ENCODE measurements at places on chromosomes 13 and 19.

DNA sequence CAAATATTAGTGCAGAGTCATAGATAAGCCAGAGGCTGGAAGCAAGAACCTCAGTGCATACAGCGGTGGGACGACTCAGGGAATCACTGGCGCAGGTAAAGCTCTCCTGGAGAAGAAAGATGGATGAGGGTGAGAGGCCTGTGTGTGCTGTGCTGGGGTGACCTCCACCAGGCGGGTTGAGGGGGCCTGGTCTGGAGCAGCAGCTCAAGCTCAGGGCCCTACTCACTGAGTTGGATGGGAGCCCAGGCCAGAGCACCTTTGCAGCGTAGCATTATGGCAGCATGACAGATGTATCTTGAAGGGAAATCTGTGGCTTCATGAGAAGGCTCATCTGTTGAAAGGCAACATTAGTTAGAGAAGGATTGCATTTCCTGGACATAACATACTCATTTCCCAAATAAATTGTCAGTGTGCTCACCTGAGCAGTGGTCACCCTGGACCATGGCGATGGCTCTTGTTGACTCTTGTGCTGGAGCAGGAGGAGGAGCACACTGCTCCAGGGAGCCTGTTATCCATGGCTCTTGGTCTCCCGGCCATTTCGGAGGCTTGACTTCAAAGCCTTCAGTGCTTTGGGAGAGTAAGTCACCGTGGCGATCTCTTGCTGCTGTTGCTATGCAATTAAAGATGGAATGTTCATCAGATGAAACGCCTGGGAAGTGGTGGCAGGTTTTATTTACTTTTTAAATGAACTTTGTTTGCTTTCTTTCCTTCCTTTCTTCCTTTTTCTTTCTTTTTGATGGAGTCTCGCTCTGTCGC, 25.0 kb downstream of the HNRNPM start:
- no peak for DNase-seq

DNA sequence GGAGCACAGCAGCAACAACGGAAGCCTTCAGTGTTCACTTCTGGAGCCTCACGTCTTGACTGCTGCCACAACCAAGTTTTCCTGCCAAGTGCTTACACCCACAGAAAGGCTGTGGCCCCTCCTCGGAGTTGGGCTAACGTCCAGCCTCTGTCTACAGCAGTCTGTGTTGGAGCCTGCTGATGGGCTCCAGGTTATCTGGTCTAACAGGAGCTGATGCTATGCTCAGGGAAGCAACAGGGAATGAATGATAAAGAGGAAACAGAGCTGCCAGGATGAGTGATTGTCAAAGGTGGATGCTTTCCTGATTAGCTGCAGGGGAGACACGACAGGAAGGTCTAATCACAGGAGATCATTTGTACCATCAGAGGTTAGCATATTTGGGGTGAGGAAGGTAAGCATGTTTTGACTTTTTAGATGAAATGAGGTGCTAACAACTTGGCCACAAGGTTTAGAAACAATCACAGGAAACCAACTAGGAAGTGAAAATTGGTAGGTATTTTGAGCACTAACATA, 53.8 kb upstream of the RCBTB2 start:
- DNase-seq, result no peak

- no peak for DNase-seq
Observed at GRCh38 chr13:61685682-61686012, 270.0 kb upstream of the PCDH20 start.

GRCh38 chr13:111347438-111347837, 27.0 kb downstream of the TEX29 start:
- DNase-seq, result no peak

DNA sequence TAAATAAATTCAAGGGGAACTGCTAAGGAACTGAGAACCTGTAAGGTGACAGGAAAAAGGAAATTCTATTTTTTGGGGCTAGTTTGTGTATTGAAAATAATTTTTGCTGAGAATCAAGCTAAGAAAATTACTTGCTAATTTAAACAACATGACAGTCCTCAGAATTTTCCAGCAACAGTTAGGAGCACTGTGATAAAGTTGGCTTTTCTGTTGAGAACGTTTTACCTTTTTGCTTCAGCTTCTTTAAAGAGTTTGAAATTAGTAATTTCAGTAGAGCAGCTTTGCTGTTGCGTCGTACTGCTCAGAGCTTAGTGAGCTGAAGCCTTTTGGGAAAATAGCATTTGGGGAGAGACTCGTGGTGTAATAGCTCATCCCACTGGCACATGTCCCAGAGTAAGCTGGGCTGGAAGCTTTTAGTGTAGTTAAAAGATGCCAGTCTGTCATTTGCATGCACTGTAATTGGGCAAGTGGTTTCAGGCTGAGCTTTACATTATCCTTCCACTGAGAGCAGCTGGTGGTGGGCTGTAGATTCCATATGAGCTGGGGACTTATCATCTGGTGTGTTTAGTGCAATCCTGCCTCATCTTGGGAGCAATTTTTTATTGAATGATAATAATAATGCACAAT, 69.8 kb downstream of the LRCH1 start:
- no peak for DNase-seq

DNA sequence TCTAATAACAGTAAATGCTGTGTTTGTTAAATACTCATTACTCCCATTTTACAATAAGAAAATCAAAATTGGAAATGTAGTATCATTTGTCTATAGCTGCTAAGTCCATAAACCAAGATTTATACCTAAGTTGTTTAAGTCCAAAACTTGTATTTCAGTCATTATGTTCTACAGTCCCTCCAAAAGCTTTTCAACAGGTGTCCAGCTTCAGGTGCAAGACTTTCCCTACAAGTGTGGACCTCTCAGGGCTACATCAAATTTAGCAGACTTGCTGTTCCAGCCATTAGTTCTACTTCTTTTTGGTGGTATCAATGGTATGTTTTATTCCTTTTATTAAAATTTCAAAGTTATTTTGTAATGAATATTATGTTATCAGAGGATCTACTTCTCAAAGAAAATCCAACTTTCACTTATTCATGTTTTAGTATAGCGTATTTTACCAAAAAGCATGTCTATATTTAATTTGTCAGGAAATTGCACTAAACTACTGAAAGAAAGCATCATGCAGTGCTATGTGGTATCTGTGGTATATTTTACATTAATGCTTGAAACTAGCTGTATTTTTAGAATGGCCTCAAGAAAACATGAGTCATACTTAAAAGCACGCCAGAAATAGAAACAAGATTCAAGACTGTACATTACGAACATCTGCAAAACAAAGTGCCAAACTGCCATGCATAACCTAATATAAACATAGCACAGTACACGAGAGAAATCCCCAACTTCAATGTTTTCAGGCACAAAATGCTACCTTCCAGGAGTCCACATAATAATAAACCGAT, 44.5 kb downstream of the VWA8 start:
- DNase-seq, result no peak

- no peak for DNase-seq
Observed at GRCh38 chr19:45884682-45885555, 1.0 kb downstream of the IRF2BP1 start.

DNA sequence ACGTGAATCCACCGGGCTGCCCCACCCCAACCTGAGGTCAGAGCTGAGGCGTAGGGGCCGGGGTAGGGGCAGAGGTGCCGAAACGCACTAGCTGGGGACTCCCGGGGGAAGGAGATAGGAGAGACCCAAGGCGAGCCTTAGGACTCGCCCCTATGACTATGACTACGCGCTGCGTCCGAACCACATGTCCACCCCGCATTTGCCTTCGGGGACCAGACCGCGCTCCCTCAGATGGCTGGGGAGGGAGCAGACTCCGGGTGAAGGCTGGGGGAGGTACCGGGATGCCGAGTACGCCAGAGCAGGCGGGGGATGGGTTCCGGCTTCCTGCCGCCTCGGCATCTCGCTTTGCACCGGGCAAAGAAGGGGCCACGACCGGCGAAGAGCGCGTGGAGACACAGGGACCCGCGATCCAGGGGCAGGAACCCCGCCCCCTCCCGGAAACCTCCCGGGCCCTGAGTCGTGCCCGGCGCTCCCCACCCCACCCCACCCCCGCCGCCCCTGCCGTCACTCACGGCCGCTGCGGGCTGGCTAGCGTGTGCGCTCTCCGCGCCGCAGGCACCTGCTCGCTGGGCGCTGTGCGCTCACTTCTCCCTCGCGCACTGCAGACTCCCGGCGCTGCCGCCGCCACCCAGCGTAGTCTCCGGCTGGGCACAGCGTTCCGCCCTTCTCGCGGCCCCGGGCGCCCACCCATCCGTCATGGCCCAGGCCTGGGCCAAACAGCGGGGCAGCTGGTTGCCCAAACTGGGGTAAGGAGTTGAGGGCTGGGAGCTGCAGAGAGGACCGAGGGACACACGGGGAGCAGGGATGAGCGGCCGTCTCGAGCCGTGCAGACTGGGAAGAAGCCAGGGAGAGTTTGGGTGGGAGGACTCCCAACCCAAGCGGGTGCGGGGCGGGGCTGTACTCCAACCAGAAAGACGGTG, 622 bp upstream of the VSTM2B start:
- DNase-seq, result no peak

DNA sequence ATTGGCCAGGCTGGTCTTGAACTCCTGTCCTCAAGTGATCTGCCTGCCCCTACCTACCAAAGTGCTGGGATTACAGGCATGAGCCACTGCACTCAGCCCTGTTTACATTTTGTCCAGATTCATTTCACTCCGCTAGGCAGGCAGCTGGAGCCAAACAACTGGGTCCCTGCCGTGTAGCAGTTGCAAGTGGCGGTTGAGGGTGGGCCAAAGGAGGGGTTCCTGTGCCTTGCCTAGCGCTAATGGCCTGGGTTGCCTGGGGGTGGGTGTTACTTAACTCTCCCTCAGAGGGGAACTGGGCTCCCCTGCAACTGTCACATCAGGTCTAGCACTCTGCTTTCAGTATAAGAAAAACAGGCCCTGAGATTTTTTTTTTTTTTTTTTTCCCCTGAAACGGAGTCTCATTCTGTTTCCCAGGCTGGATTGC, 7.4 kb downstream of the ACP5 start:
- no peak for DNase-seq

- no peak for DNase-seq
Observed at GRCh38 chr19:38862321-38863059, 12.7 kb upstream of the HNRNPL start.

DNA sequence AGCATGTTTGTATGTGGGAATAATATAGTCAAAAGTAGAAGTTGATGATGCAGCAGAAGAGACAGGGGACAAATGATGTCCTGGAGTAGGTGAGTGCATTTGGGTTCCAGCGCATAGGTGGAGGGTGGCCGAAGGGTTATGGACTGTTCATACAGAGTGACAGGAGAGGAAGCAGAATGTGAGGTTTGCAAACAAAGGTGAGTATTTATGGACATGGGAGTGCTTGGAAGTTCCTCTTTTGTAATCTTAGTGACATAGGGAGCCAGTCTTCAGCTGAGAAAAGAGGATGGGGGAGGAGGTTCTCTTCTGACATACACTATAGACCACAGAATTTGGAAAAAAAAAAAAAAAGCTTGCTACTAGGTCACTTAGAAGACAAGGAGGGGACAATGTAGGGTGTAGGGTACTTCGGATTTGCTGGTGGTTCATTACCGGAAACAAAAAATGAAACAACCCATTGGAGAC, 331.6 kb downstream of the DLEU7 start:
- DNase-seq, result no peak

DNA sequence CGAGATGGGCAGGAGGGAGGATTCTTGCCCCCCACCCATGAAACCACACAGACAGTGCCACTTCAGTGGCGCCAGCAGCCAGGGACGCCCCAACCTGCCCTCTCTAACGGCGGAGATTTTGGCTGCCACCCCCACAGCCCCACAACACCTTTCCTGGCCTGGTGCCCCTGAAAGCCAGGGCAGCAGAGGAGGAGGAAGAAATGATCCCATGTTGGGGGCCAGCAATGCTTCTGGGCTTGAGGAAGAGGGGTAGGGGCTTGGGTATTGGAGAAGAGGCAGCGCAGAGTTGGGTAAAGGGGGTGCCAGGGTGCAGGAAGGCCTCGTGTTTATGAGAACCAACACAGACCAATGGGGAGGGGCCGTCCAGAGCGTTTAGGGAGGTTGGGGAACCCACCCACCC, 1.7 kb downstream of the MLLT1 start:
- no peak for DNase-seq

DNA sequence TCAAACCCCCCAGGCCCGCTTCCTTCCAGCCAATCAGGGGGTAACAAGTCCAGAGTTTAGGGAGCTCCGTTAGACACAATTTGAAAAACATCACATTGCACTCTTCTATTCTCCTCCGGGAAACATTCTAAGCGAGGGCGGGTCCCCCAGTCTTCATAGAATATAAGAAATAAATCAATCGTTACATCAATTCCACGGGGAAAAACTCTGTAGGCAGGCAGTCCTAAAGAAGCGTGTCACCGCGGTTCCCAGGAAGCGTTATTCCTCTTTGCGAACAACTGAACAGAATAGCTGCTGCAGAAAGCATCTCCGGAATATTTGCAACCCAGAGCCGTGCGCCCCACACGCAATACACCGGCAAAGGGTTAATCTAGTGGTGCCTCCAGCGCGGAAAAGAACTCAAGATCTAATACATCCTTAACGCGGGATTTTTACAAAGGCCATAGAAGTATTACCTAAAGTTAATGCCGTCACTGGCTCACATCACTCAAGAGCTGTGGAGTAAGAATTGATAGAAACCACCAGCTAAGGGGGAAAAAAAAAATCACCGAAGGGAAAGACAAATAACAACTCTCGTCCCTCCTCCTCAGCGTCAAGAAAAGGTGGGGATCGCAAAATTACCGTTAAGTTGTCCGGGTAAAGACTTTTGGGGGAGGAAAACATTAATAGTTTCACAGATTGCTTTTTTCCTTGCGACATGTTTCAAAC, 65.1 kb downstream of the KCNRG start:
- no peak for DNase-seq

DNA sequence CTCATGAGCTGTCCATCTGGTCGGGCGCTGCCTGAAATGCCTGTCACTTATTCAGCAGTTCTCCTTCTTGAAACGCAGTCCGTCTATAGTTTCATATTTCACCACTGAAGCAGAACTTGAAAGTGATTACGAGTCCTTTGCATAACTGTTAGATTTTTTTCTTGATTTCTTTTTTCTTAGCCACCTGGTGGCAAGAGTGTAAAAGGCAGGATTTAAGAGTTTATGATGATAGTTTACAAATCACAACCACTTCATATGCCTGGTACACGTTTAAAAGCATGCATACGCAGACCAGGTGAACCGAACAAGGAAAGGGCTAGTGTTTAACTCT, 45.8 kb downstream of the GGACT start:
- DNase-seq, result no peak

DNA sequence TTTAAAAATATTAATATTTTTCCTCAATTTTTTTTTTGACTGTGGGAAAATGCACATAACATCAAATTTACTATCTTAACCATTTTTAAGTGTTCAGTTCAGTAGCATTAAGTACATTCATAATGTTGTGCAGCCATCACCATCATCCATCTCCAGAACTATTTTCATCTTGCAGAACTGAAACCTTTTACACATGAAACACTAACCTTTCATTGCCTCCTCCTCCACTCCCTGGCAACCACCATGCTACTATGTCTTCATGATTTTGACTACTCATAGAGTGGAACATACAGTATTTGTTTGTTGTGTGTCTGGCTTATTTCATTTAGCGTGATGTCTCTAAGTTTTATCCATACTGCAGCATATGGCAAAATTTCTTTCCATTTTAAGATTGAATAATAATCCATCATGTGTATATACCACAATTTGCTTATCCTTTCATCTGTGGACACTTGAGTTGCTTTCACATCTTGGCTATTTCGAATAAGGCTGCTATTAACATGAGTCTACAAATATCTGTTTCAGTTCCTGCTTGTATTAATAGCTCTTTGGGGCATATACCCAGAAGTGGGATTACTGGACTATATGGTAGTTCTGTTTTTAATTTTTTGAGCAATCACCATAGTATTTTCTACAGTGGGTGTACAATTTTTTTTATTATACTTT, 376.4 kb downstream of the MTUS2 start:
- no peak for DNase-seq

Measured in stimulated activated CD8-positive, alpha-beta memory T cell treated with anti-CD3 and anti-CD28 coated beads, Interleukin-4, amount 100 ng/mL, for 1 hour (primary cell).